Hepatocyte (in vitro differentiated cells): ENCODE measurements at places on chromosomes 3 and 15.

GRCh38 chr3:46938118-46938517 lies 38.4 kb downstream of the CCDC12 start:
- DNase-seq = no peak

GRCh38 chr3:24156466-24156865 lies 211.4 kb downstream of the NR1D2 start:
- DNase-seq = no peak

DNA sequence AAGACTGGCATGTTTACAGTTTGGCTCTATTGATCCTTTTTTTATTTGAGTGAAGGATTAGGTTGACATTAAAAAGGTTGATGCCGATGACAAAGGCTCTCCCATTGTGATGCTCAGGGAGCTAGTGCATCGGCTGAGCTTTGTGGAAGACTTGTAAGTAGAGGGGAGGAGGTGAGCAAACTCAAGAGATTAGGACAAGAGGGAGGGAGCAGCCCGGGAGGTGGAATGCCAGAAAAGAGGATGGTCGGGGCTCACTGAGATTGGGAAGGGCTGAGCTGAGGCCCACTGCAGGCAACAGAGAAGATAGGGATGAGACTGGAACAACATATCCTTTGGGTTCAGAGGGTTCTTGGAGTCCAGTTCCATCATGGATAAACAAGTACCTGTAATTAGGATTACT lies 26.5 kb upstream of the PSMD6 start:
- no peak for DNase-seq

- no peak for DNase-seq
Observed at GRCh38 chr3:80261082-80261481, 493.3 kb upstream of the ROBO1 start.

DNA sequence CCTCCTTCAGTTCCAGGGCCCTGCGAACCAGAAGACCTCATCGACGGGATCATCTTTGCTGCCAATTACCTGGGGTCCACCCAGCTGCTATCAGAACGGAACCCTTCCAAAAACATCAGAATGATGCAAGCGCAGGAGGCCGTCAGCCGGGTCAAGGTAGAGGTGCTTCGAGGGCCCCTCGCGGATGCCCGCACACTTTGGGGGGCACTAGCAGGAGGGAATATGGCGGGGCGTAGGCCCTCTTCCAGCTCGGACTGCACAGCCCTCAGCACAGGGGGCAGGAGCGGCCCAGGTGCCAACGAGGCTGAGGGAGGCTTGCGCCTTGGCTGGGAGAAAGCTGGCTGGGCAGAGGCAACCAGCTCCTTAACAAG lies 176.6 kb downstream of the NSMCE3 start:
- DNase-seq = no peak

- DNase-seq = no peak
Observed at GRCh38 chr3:161343986-161344385, 27.3 kb downstream of the SPTSSB start.

GRCh38 chr3:127224118-127224517 lies 31.2 kb downstream of the PRR23E start:
- no peak for DNase-seq

DNA sequence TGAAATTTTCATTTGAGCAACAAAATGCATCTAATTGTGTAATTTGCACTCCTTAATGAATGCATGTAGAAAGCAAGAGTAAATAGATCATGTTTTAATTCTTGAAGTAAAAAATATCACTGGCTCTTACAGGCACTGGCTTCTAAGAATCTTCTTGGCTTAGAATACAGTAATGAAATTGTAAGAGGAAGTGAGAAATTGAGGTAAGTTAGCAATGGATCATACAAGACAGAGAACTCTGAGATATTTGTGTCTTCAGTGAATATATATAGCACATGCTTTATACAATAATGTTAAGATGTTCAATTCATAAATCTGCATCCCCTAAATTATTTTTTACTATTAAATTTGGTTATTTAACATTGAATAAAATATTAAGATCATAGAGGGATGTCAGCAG lies 465.0 kb downstream of the CNTN3 start:
- no peak for DNase-seq

- DNase-seq = no peak
Observed at GRCh38 chr15:61582092-61582491, 353.0 kb upstream of the RORA start.

- DNase-seq = no peak
Observed at GRCh38 chr3:22745321-22745720, 457.8 kb upstream of the UBE2E2 start.

GRCh38 chr15:88506628-88507027 lies 39.1 kb downstream of the MRPS11 start:
- no peak for DNase-seq
